ENCODE measurements at places on chromosomes 7 and 10.
A peak's percentile ranks its signal among the peaks of the same experiment; 100 is the strongest.

DNA sequence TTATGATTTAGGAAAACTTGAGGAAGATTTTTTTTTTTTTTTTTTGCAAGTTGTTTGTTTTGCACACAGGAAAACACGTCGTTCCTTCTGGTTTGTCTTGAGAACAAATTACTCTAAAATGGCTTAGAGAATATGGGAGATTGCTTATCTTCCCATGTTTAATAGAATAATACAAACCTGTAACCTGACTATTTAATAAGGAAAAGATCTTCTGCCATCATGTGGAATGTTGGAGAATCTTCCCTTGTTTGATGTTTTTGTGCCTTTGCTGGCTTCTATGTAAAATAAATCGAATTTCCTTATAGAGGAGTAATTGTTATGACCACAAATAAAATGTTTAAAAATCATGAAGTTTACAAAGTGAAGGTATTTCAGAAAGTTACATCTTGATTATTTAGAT lies 818.8 kb downstream of the GATA3 start:
- DNase-seq = no peak

DNA sequence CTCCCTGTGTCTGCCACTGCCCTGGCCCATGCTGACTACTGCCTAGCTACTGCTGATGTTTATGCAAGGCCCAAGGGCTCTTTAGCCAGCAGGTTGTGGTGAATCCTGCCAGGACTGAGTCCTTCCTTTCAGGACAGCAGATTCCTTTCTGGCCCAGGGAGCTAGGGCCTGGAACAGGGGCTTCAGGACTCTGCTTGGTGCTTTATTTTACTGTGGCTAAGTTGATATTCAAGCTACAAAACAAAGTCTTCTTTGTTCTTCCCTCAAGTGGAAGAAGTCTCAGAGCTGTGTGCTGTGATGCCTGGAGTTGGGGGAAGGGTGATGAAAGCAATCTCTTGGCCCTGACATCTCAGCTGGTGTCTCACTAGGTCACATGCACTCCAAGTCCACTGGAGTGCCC lies 66.2 kb upstream of the NME8 start:
- DNase-seq = no peak

GRCh38 chr10:78658645-78659597 lies 409.8 kb upstream of the ZMIZ1 start:
- DNase-seq = no peak

DNA sequence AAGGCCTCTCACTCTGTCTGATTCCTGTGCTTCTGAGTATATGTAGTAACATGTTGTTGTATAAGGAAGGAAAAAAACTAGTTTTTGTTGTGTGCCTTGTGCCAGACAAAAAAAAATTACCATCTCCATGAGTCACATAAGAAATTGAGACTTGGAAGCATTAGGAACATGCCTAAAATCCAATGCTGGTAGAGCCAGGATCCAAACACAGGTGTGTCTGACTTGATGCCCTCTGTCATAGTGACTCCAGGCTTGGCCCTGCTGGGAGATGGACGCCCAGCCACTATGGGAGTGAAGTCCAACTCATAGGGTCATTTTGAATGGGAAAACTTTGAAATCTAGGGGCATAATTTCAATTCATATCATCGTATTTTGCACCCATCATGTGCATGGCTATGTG lies 38.0 kb downstream of the PYROXD2 start:
- DNase-seq = no peak

DNA sequence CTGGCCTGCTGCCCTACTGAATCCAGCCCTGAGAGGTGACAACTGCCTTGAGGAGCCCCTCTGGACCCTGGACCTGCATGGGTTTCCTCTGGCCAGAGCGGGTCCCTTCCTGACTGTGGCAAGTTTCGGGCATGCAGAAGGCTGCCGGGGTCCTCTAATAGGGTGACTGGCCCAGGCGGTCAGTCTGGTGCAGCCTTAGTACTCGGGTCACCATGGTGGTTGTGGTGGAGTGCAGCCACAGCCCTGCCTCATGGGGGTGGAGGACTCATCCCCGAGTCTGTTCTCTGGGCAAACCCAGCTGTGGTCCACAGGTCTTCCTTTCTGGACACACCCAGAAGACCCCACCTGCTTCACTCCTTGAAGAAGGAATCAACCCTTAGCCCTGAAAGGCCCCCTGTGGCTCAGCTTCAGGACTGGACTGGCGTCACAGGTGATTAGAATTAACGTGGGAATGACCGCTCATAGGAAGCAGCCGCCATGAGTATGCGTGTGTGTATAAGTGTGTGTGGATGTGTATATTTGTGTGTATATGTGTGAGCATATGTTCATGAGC lies 28.7 kb downstream of the RAMP3 start:
- no peak for DNase-seq

GRCh38 chr10:59064759-59065539 lies 111.5 kb upstream of the PHYHIPL start:
- no peak for DNase-seq

DNA sequence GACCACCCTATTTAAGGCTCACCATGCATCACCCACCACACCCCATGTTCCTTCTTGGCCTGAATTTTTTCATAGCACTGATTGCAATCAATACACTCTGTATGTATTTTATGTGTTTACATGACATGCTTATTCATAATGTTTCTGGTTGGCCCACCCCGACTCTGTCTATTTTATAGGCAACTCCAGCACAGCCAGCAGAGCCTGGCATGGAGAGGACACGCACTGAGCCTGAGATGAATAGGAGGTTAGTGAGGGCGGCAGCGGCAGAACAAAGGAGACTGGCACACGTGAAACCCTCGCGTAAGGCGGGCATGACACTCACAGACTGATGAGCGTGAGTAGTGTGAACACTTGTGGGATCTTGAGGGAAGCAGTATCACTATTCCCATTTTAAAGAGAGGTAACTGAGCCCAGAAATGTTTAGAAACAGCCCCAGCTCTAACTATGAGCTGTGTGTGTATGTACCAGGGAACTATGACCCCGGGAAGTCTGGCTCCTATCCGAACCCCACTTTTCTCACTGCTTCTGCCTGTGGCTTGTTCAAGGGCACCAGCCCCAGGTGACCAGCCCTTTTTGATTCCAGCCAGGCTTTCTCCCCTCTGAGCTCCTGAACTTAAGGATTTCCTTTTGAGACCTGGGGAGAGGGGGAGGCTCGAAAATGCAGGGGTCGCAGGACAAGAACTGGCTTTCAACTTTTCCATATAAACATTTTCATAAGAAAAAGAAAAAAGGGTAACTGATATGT lies 113.3 kb downstream of the ARHGAP22 start:
- no peak for DNase-seq

- DNase-seq = no peak
These were observed 24.7 kb upstream of the AMZ1 start for GRCh38 chr7:2663121-2663886.

GRCh38 chr10:120014031-120014430 lies 121.5 kb downstream of the SEC23IP start:
- no peak for DNase-seq

DNA sequence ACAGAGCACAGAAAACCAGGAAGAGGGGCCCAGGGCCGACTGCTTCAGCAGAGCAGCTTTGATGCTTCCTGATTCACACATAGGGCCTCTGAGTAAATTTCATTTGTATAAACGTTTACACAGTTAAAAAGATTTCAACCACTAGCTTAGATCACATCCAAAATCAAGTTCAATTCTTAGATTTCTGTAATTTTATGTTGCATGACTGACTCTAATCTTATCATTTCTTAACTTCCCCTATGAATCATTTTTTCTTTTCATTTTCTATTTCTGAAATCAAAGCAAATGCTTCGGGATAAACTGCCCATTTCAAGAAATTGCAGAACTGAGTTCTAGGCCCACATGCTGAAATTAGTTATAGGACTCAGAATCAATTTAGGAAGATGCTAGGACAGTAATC lies 224.7 kb downstream of the INHBA start:
- no peak for DNase-seq

- no peak for DNase-seq
These were observed 60.7 kb downstream of the LHPP start for GRCh38 chr10:124522131-124522932.

- no peak for DNase-seq
These were observed 15.4 kb downstream of the BBIP1 start for GRCh38 chr10:110903280-110904278.

GRCh38 chr10:59705931-59706330 lies 3.7 kb downstream of the SLC16A9 start:
- no peak for DNase-seq

DNA sequence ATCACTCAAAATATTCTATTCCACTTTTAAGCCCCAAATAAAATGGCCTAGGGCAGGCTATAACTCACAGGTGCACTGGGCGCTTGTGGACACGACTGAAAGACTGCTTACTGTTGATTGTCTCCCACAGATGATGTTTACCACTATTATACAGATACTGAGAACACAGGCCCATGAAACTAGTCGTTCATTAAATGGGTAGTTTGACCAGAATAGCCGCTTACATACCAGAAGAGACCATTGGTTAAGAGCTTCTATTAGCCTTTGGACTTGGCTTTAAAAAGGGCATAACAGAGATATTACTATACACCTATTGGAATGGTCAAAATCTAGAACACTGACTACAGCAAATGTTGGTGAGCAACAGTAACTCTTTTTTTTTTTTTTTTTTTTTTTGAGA lies 4.3 kb downstream of the CCDC6 start:
- DNase-seq = no peak

DNA sequence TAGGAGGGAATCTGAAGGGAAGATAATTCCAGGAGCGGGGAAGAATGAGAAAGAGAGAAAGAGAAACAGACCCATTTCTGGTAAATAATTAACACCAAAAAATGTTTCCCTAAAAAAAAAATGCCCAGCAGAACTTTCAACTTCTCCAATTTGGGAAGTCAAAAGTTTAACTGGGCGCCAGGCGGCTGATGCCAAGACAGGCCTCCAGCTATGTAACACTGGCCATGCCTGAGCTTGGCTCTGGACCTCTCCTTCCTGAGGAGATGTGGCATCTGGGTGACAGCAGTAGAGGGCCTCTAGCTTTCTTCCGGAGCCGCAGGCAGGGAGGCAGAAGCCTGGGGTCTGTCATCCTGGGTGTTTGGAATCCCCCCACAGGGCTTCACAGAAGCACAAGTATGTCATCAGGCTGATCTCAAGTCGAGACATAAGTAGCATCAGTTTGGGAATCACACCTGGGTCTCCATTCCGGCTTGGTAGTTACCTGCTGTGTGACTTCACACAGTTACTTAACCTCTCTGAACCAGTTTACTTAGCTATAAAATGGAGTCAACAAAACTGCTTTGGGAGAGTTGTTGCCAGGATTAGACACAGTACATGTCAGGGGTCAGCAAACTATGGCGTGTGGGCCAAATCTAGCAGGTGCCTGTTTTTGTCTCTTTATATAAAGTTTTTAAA lies 50.5 kb upstream of the TCF7L2 start:
- no peak for DNase-seq

DNA sequence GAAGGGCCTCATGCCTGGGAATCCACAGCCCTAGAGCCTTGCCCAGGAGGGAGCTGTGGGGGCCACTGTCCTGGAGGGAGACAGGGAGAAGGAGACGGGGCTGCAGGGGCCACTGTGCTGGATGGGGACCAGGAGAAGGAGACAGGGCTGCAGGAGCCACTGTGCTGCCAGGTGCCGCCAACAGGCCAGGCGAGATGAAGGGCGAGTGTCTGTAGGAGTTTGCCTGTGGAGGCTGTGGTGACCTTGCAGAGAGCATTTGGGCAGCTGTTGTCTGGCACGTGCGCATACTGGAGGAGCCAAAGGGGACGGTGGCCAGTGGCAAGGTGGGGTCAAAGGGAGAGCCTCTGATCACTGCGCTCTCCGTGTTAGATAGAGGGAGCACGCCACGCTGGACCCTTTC lies 79.2 kb downstream of the NKX6-2 start:
- DNase-seq = no peak

DNA sequence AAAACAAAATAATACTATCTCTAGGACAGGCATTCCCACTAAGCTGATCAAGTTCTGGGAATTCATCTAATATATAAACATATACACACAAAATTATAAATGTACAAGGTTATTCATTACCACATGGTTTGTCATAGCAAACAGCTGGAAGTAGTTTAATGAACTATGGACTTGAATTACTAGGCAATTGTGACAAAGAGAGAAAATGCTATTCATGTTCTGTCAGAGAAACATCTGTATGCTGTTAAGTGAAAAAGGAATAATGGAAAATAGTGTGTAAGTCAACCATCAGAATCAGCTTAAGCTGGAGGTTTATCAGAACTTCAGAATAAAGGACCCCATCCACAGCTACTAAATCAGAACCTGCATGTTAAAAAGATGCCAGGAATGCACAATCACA lies 2.8 kb downstream of the ZNF248 start:
- DNase-seq = peak; percentile 4

DNA sequence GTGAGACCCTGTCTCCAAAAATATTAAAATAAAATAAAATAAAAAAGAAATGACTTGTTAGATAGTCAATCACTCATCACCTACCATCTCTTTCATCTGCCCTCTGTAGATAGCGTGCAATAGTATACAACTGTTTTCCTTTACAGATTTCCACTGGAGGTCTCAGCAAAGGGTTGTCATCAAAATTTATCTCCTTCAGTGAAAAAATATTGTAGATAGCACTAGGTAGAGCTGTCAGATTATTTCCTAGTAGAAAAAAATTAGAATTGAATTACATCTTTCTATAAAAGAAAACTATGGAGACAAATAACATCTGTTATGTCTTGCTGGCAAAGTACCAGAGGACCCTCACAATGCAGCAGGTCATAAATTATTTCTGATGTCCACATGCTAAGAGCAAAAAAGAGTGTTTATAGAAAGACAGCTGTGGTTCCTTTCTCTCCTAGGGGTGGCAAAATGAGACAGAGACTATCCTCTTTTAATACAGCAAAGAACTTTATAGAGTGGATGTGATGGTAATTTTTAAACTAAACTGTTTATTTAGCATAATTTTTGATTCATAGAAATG lies 16.3 kb upstream of the CYP51A1 start:
- DNase-seq = no peak

DNA sequence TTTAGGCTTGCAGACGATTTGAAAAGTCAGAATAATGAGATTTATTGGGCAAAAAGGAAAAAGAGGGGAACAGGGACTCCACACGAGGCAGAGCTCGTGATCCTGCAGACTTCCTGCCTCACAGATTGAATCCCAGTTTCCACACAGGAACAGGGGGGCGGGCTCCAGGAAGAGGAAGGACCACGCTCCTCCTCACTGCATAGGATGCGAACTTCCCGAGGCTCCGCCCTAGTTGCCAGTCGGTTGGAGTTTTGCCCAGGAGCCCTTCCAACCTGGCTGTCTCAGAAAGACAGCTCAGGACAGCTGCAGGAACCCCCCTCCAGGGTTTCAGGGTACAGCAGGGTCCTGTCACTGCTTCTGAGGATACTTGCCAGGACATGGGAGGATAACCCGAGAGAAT lies 488.3 kb upstream of the ADARB2 start:
- no peak for DNase-seq

- DNase-seq = no peak
These were observed 25.1 kb upstream of the VPS41 start for GRCh38 chr7:38934051-38934450.

GRCh38 chr7:100101016-100101862 lies at the start of the genes AP4M1 and MCM7:
Gene AP4M1 (plus strand): TSS chr7:100101643. CDS start chr7:100101715, 72 bp downstream.
Gene MCM7 (minus strand): TSS chr7:100101397. CDS start chr7:100101294, 103 bp downstream.
- peak; percentile 94 for DNase-seq

Measured in AG09309 (cell line).